ENCODE measurements at places on chromosomes 16 and 17. TPM values are rescaled to one million over a fixed set of nuclear protein-coding genes. Genes with fewer than 3 reads are reported as not detected.

The OR4D1 gene
- 3.0 TPM for polyA plus RNA-seq

The C17orf113 gene
- 0.33 TPM for polyA plus RNA-seq

The POLG2 gene
- polyA plus RNA-seq, result 6.4 TPM

The TNFRSF17 gene
- polyA plus RNA-seq, result 0.20 TPM

The RNF222 gene
- polyA plus RNA-seq, result not detected

The CACNB1 gene
- 0.82 TPM for polyA plus RNA-seq

The CTNS gene
- polyA plus RNA-seq, result 9.5 TPM

The FAM83G gene
- 1.5 TPM for polyA plus RNA-seq

The SLFN14 gene
- 0.33 TPM for polyA plus RNA-seq

The TMEM114 gene
- not detected for polyA plus RNA-seq

The NQO1 gene
- polyA plus RNA-seq, result 2.5 TPM

The CCL17 gene
- polyA plus RNA-seq, result not detected

The PRAC2 gene
- polyA plus RNA-seq, result not detected

The KRTAP4-1 gene
- polyA plus RNA-seq, result not detected

The PRSS33 gene
- not detected for polyA plus RNA-seq

The HP gene
- 0.26 TPM for polyA plus RNA-seq

The CDK5R1 gene
- polyA plus RNA-seq, result 5.9 TPM

The C17orf58 gene
- polyA plus RNA-seq, result 0.61 TPM

The OR3A3 gene
- not detected for polyA plus RNA-seq

The E4F1 gene
- 8.7 TPM for polyA plus RNA-seq

The GNGT2 gene
- 17.1 TPM for polyA plus RNA-seq

The FAM20A gene
- polyA plus RNA-seq, result 0.11 TPM

The CSH1 gene
- polyA plus RNA-seq, result not detected

All from naive thymus-derived CD8-positive, alpha-beta T cell (primary cell).